NCI-H345 (cell line): ENCODE measurements at places on chromosomes 4 and X.

- no peak for DNase-seq
Observed at GRCh38 chrX:140775211-140775610, 65.7 kb downstream of the LINC00632 start.

- no peak for DNase-seq
Observed at GRCh38 chrX:102067966-102068723, 57.3 kb upstream of the TCEAL2 start.

- no peak for DNase-seq
Observed at GRCh38 chr4:105758958-105759357, 50.4 kb downstream of the GSTCD start.

DNA sequence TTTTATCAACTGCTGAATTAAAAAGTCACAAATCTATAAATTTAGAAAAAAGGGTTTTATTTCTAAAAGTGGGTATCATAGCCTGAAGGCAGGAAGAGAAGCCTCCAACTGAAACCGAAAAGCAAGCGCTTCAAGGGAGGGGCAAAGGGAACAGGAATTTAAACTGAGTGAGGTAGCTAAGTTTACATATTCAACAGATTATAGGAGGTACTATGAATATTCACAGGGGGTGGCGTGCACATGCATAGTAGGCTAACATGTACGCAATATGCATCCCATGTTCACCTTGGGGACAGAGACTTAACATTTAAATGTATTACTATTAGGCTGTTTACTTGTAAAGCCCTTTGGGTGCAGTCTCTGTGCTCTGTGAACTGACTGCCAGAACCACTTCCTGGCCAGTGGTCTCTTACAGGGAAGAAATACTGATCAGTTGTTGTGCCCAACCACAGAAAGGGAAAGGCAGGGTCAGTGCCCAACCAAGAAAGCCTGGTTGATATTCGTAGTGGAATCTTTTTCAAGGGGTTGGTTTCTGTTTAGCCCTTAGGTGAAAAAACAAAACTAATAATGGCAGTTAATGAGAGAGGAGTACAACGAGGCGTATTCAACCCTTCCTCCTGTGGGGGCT, 168.7 kb upstream of the GALNTL6 start:
- no peak for DNase-seq

DNA sequence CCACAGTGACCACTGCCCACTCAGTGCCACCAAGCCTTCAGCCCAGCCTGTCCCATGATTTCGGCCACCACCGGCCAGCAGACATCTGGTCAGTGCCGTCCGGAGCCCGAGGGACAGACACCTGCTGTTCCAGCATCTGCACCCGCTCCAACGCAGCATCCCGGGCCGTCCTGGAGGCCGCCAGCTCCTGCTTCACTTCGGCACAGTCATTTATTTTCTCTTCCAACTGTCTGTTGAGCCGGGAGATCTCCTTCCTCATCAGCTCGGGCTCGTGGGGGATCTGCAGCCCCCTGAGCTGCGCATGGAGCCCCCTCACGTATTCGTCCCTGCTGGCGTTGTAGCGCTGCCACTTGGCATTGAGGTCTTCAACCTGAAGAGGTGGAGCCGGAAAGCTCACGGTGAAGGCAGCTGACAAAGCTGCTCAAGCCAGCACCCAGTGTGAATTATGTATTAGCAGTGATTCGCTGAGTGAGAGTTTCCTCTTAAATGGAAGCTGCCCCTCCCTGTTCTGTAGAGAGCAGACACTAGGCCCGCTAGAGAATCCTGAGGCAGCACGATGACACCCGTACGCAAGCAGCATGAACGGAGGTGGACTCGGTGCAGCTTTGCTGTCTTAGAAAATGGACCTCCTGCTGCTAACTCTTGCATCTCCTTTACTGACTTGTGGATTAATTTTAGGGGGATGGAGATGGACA, 11.4 kb downstream of the TNIP2 start:
- DNase-seq, result no peak

DNA sequence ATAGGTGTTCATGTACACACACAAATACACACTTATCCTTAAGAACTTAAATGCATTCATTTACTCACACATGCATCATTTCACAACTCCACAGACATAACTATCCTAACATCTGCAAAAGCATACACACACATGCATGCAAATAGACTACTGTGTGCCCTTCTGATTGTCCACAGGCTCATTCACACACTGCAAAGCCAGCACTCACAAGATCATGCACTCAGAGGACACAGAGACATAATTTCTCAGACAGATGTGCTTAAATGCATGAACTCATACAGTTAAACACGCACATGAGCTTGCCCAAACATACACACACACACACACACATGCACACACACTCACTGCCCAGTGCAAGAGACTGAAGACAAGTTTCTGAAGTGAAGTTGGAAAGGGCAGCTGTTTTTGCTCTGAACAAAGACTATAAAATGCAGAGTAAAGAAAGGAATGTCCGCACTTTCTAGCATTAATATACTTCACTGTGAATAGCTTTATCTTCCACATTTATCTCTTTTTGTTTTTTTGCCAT, 1018.0 kb upstream of the HS3ST1 start:
- DNase-seq, result no peak

GRCh38 chr4:105887508-105887907, 7.8 kb upstream of the NPNT start:
- no peak for DNase-seq

GRCh38 chr4:125833-126232, 1.5 kb downstream of the ZNF718 start:
- no peak for DNase-seq

DNA sequence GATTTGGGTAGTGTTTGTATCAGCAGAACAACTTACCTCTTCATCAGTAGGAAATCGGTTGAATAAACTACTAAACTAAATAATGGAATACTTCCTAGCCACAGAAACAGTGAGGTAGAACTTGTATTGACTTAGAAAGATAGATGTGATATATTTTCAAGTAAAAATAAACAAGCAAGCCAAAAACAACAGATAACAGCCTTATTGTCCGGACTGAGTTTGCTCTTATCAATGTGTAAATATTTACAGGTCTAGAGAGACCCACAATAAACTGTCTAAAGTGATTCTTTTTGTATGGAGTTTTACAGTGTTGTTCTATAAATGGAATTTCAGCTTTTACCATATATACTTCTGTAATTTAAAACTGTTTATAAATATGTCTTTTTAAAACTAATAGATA, 721.8 kb downstream of the ADGRL3 start:
- DNase-seq, result no peak

GRCh38 chr4:147754037-147754445, 22.2 kb downstream of the ARHGAP10 start:
- no peak for DNase-seq

DNA sequence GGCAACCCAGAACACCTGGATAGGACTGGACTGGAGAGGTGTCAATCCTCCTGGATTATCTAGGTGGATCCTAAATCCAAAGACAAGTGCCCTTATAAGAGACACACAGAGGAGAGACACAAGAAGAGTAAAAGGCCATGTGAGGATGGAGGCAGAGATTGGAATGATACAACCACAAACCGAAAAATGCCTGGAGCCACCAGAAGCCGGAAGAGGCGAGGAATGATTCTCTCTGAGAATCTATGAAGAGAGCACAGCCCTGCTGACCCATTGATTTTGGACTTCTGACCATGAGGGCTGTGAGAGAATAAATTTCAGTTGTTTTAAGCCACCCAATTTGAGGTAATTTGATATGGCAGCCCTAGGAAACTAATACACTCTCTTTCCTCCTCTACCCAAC, 20.1 kb downstream of the GPC3 start:
- DNase-seq, result no peak

DNA sequence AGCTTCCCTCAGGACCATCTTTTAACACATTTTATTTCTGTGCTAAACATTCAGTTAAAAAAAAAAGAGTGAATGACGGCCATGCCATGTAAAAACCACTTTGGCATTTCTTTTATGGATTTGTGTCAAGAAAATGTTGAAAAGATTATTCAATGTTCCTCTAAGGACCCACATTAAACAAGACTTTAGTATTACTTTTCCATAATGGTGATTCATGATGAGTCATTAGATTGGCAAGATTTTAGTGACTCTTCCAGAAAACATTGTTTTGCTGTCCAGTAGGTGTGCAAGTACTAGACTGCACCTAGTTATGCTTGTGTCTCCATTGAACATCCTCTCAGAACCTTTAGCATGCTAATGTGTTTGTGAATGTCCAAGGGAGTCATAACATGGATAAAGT, 748.6 kb downstream of the STPG2 start:
- no peak for DNase-seq

DNA sequence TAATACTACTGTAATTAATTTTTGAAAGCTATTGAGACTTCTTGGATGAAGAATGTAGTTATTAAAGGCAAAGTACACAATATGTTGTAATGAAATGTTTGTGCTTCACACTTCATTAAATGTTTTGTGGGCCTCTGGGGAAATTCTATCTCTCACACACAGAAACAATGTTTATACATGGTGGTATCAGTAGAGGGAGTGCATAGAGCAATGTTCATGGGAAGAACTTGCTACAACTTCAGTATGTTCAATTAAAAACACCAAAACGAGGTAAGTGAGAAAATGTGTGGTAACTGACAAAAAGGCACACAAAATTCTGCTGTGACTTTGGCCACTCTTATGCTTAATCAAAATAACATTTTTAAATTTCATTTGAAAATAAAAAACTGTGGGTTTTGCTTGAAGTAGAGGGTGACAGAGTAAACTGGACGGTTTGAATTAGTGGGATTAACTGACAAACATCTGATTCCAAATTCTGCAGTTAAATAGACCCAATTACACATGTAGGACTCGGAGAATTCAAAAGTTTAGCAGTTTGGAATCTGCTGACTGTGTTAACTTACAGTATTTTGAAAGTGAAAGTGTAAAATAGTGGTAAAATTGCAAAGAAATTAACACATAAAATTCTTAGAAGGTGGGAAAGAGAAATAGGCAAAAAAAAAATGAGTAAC, 111.4 kb upstream of the TTC29 start:
- no peak for DNase-seq

GRCh38 chrX:10847333-10847732, 226.9 kb upstream of the MID1 start:
- no peak for DNase-seq

GRCh38 chrX:68193786-68194185, 239.5 kb downstream of the OPHN1 start:
- DNase-seq, result no peak

DNA sequence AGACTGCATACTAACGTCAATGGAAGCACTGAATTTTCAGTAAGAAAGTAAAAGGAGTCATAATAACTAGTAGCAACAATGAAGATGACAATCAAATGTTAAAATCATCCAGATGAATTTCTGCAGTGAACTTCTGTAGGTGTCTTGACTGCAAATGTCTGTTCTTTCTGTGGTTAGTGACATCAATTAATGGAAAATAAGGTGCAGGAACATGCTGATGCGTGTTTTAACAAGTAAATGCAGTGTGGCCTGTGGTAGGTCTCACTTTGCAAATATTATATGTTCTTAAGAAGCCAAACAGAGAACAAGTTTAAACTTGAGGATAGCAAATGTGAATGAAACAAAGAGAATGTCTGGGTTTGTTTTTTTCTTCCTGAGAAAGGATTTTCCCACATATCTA, 2.6 kb upstream of the DTHD1 start:
- no peak for DNase-seq

DNA sequence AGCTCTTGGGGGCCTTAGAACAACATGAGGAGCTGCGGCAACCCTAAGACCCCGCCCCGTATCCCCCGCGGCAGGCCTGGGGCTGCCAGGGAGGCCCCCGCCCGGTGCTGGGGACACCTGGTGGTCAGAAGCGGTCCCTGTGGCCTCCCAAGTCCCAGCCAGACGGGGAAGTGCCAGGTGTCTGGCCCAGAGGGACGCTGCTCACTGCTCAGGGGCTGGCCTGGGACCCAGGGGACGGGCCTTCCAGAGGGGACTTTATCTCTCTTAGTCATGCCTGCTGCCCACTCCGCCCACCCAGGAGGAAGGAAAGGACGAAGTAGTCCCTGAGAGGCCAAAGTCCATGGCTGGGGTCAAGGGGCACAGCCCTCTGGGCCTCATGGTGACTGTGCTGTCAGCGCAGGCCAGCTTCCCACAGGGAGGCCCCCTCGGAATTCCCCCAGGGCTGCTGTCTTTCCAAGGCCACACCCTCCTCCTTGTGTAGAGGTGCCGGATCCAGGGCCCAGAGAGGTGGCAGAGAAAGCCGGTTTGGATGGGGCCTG, 31.0 kb upstream of the HTRA3 start:
- DNase-seq, result peak; percentile 21

- peak; percentile 61 for DNase-seq
Observed at GRCh38 chr4:186695392-186695791, 28.3 kb downstream of the FAT1 start.

DNA sequence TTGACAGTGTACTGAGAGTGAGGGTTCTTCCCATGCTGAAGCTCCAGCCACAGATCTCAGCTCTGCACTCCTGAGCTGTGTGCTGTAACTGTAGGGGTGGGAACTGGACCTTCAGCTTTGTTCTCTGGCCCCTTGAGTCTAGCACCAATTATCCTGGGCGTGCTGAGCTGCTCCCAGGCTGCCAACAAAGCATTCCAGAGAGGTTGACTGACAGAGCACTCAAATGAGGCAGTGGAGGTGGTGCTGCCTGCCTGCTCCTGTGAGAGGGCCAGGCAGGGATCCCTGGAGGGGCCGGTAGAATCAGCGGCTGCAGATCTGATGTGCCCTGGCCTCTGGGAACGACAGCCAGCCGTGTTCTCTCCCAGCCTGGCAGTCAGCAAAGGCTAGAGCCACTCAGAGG, 375.7 kb upstream of the AADAT start:
- DNase-seq, result no peak

GRCh38 chr4:38591617-38592337, 72.2 kb upstream of the KLF3 start:
- no peak for DNase-seq

DNA sequence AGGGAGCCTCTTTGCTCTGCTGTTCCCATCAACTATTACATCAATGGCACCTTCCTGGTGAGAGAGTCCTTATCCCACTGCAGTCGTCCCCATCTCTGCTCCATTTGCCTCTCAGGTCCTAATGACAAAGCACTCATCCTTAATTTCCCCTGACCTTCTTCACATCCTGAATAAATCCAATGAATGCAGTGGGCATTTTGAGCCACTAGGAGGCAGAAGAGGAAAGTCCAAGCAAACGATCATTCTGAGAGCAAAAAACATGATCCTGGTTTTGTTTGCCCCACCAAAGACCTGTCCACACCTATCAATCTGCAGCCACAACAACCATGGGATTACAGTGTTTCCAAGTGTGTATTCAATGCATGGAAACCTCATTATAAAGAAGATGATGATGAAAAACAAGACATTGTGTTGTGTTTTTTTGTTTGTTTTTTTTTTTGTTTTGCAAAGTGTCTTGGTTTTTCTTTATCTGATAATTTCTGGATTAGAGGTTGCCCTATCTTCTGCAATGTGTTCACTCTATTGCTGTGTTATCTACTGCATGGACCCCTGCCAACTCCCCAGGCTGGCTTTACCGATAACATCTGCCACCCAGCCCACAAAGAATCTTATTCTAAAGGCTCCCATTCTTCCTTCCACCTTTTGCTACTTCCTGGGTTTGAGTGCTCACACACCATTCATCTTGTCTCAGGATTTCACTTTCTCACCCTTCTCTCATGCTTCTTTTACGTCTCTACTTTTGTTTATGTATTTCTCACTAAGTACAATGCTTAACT, 207.2 kb downstream of the NLGN4X start:
- DNase-seq, result peak; percentile 44

- DNase-seq, result no peak
Observed at GRCh38 chr4:12439633-12440305, 1011.1 kb upstream of the HS3ST1 start.
